Chondrocyte (in vitro differentiated cells): ENCODE measurements at places on chromosomes 7 and 10. TPM values are rescaled to one million over a fixed set of nuclear protein-coding genes. Genes with fewer than 3 reads are reported as not detected.

ABCA13 gene
- total RNA-seq: 0.07 to 0.13 TPM (median 0.12 TPM) in 3 replicates

DNA sequence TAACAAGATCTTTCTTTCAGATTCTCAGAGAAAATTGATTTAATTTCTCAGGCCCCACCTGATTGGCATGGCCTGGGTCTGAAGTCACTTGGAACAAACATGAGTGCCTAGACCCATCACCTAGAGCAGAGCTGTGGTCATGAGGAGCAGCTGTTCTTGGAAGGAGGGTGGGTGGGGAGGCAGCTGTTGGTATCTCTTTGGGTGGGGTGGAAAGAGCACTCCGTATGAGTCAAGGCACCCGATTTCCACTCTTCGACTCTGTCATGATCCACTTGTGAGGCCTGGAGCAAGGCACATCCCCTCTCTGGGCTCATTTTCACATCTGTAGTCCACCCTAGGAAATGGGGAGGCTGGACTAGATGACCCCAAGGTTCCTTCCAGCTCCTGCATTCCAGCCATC lies 156.7 kb downstream of the C10orf105 start:
- peaks cover 67% of the 10 kb centered on the region for H3K27me3 ChIP-seq
- no peaks in the 10 kb centered on the region for H3K4me1 ChIP-seq
- no peak for DNase-seq

SAMD9 gene
- total RNA-seq: 4.2 to 13.8 TPM (median 5.0 TPM) in 3 replicates

SLC39A12 gene
- not detected in 3 replicates for total RNA-seq

DNA sequence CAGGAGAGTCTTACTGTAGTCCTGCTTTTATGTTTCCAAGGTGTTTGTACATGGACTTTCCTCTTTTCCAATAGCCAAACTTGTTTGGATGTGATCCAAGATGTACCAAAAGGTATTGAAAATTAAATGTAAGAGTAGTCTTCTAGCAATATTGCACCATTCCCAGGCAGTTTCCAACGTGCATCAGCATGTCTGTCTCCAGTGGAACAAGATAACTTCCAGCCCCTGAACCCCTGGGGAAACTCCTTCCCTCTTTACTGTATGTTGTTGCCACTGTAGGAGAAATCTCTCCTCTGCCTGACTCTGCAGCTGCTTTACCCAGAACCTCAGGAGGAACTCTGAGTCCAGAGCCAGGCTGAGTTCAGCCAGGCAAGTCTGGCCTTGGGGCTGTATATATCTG lies 18.5 kb downstream of the ARMC10 start:
- peaks cover 12% of the 10 kb centered on the region for H3K36me3 ChIP-seq
- DNase-seq: no peak
- peaks cover 3% of the 10 kb centered on the region for H3K4me1 ChIP-seq
- H3K27me3 ChIP-seq: no peaks in the 10 kb centered on the region
- H3K27ac ChIP-seq: no peak overlapping the region
- H3K4me3 ChIP-seq: no peak overlapping the region

- DNase-seq: no peak
- H3K27me3 ChIP-seq: no peaks in the 10 kb centered on the region
- no peak overlapping the region for H3K27ac ChIP-seq
- H3K36me3 ChIP-seq: no peaks in the 10 kb centered on the region
Observed at GRCh38 chr10:131093795-131094366, 217.6 kb downstream of the TCERG1L start.

LSM8 gene
- total RNA-seq: 21.5 to 26.4 TPM (median 23.2 TPM) in 3 replicates
